Endothelial cell (in vitro differentiated cells): ENCODE measurements at places on chromosomes 5 and 9.

- H3K27me3 ChIP-seq: peaks cover 22% of the 10 kb centered on the region
- peaks cover 27% of the 10 kb centered on the region for H3K36me3 ChIP-seq
- peak overlapping the region; percentile 79 for H3K4me3 ChIP-seq
- H3K4me1 ChIP-seq: peaks cover 19% of the 10 kb centered on the region
These were observed 15.0 kb downstream of the LHX6 start for GRCh38 chr9:122213589-122214413.

GRCh38 chr5:151924564-151925301 is at the start of gene GLRA1:
GLRA1 (minus strand) TSS chr5:151924851; CDS start chr5:151924549, 302 bp downstream.
- H3K4me3 ChIP-seq: peak within 1 kb of the TSS; percentile 43
- no peaks in the 10 kb centered on the region for H3K36me3 ChIP-seq
- H3K27ac ChIP-seq: no peak within 1 kb of the TSS
- H3K4me1 ChIP-seq: no peaks in the 10 kb centered on the region
- peak; percentile 77 for DNase-seq

DNA sequence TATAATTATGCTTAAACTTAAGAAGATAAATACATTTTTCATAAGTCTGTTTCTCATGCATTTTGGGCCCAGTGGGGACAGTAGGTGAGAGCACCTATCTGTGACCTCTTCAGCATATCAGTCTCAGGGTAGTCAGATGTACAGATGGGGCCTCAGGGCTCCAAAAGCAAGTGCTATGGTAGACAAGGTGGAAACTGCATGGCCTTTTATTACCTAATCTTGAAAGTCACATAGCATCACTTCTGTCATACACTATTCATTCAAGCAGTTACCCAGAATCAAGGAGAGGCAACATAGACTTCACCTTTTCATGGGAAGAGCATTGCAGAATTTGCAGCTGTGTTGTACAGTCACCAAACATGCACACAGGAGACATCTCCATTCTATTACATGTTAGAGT is 94.8 kb downstream of the SV2C start:
- no peak for DNase-seq
- H3K27ac ChIP-seq: no peak overlapping the region
- no peaks in the 10 kb centered on the region for H3K36me3 ChIP-seq
- peaks cover 8% of the 10 kb centered on the region for H3K4me1 ChIP-seq
- no peaks in the 10 kb centered on the region for H3K27me3 ChIP-seq
- no peak overlapping the region for H3K4me3 ChIP-seq

DNA sequence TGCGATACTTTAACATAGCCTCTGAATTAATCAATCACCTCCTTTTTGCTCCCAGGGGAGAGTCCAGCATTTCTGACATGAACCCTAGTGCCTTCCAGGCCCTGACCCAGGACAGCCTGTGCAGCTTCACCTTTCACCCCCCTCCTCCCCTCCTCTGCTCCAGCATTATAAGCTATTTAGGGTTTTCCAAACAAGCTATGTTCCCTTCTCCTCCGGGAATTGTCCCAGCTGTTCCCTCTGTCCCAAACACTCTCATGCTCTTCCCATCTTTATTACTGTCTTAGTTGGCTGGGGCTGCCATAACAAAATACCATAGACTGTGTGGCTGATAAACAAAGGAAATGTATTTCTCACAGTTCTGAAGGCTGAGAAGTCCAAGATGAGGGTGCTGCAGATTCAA is 161.5 kb downstream of the EBF1 start:
- H3K27me3 ChIP-seq: no peaks in the 10 kb centered on the region
- H3K27ac ChIP-seq: no peak overlapping the region
- no peaks in the 10 kb centered on the region for H3K36me3 ChIP-seq
- no peak for DNase-seq
- no peaks in the 10 kb centered on the region for H3K4me1 ChIP-seq

GRCh38 chr9:133932633-133933032 is 59.5 kb downstream of the VAV2 start:
- H3K4me1 ChIP-seq: peaks cover 13% of the 10 kb centered on the region
- H3K4me3 ChIP-seq: no peak overlapping the region
- H3K27me3 ChIP-seq: peaks cover 9% of the 10 kb centered on the region
- H3K36me3 ChIP-seq: peaks cover 19% of the 10 kb centered on the region
- no peak for DNase-seq
- no peak overlapping the region for H3K27ac ChIP-seq

DNA sequence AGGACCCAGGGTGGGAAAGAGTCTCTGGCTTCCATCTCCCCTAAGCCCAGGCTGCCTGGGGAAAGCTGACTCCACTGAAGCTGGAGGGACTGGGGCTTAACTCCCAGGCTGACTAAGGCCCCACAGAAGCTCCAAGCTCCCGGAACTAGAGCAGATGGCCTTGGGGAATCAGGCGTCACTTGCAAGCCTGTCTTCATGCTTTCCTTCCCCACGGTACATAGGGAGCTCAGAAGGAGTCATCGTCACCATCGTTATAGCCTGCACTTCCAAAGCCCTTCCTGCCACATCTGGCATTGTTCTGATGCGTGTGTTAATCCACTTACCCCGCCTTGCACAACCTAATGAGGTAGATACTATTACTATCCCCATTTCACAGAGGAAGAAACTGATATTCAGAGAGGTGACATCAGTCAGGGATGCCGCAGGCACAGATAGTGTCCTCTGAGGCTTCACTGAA is 11.5 kb downstream of the AQP3 start:
- no peaks in the 10 kb centered on the region for H3K36me3 ChIP-seq
- H3K27me3 ChIP-seq: peaks cover 6% of the 10 kb centered on the region
- H3K27ac ChIP-seq: no peak overlapping the region
- peaks cover 45% of the 10 kb centered on the region for H3K4me1 ChIP-seq
- no peak overlapping the region for H3K4me3 ChIP-seq
